ENCODE measurements at places on chromosomes 6 and 20. TPM values are rescaled to one million over a fixed set of nuclear protein-coding genes. Genes with fewer than 3 reads are reported as not detected.

The ISM1 gene
- total RNA-seq, result 5.0 TPM

The EGFL8 gene
- 45.7 TPM for total RNA-seq

The SLC13A3 gene
- 19.7 TPM for total RNA-seq

- no peak for DNase-seq
Observed at GRCh38 chr6:14638906-14639761, 521.6 kb downstream of the CD83 start.

- DNase-seq, result no peak
Observed at GRCh38 chr20:39576771-39577170, 614.6 kb downstream of the DHX35 start.

- DNase-seq, result no peak
Observed at GRCh38 chr6:168285456-168285855, 34.1 kb downstream of the DACT2 start.

GRCh38 chr6:170067923-170068360, 222.9 kb downstream of the DLL1 start:
- peak; percentile 12 for DNase-seq

- DNase-seq, result no peak
Observed at GRCh38 chr6:36739947-36740817, 42.6 kb downstream of the RAB44 start.

DNA sequence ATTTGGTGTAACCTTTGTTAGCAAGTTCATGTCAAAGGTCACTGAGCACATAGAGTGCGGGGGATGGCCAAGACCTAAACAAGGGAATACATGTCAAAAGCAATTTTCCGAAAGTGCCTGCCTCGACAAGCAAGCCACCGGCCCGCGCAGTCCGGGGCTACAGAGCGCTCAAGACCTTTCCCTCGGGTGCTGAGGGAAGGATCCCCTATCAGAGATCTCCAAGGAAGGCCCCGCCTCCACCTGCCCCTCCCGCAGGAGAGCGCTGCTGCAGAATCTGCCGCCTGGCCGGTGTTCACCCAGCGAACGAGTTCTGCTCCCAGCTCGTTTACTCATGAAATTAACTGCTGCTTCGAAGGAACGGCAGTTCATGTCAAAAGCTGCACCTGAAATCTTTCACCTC, 252.7 kb downstream of the BMP7 start:
- DNase-seq, result peak; percentile 37

- no peak for DNase-seq
Observed at GRCh38 chr6:166262743-166263515, 45.3 kb downstream of the PRR18 start.

DNA sequence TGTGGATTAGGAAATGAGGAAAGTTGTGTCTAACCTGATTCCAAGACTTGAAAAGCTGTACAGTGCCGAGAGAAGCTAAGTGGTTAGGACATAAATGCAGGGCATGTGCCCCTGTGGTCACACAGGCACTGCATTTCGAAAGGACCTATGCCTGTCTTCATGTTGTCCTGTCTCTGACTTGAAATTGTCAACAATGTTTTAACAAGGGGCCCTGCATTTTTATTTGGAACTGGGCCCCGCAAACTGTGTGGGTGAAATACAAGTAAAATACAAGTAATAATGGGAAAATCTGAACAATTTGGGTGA, 38.8 kb downstream of the MRS2 start:
- DNase-seq, result no peak

- DNase-seq, result no peak
Observed at GRCh38 chr6:139763468-139764210, 389.2 kb upstream of the CITED2 start.

Measured in mesothelial cell of epicardium (in vitro differentiated cells).